RWPE1 (cell line): ENCODE measurements at places on chromosomes 12 and 14.
A peak's percentile ranks its signal among the peaks of the same experiment; 100 is the strongest.

DNA sequence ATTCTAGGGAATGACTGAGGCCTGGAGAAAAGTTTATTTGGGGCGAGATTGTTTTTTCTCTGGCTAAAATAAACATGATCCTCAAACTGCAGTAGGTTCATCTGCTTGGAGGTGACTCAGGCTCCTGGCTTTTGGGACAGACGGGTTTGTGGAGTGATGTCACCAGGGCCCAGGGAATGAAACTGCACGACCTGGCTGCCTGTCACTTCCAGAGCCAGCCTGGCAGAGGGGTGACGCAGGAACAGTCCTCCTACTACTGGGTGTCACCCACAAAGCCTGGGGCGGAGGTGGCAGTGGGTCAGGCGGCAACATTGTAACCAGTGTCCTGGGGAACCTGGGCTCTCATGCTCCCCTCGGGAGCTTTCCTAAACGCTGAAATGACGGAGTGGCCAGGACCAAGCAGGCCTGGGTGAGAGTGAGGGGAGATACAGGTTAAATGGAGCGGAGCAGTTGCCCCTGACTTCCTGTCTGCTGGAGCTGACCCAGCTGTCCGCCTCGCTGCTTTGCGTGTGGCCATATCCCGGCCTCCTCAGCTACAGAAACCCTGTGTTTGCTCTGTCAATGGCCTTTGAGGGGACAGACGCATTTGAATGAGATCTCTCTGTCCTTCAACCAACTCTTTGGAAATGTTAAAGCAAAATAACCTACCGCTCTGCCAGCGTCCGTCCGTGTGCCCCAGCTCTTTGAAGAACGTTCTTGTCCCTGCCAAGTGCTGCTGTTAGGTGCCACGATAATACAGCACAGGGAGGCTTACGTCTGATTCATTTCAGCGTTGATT lies 6.5 kb downstream of the HIP1R start:
- no peak for DNase-seq

- no peak for DNase-seq
These were observed 3.9 kb upstream of the BTG1 start for GRCh38 chr12:92149563-92149962.

DNA sequence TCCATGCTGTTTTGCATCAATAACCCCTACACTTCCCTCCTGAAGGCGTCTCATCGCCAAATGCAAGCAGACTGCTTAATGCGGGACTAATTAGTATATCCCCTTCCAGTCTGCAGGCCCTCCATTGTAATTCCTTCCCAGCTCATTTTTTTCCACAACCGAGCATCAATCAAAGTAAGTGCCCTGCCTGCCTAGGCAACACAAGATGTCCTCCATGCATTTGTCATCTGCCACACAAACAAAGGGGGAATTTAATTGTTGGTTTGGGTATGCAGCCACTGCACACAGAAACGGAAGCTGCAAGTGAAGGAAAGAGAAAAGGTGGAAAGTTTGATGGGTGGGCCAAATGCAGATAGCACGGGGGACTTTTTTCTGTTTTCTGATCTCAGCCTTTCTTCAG lies 168.0 kb downstream of the EGLN3 start:
- DNase-seq = no peak

- peak; percentile 62 for DNase-seq
These were observed 188.5 kb downstream of the ALX1 start for GRCh38 chr12:85468356-85469157.

GRCh38 chr14:52443506-52443905 lies 108.8 kb downstream of the TXNDC16 start:
- no peak for DNase-seq

- DNase-seq = no peak
These were observed 149.5 kb downstream of the NOVA1 start for GRCh38 chr14:26448181-26448855.

DNA sequence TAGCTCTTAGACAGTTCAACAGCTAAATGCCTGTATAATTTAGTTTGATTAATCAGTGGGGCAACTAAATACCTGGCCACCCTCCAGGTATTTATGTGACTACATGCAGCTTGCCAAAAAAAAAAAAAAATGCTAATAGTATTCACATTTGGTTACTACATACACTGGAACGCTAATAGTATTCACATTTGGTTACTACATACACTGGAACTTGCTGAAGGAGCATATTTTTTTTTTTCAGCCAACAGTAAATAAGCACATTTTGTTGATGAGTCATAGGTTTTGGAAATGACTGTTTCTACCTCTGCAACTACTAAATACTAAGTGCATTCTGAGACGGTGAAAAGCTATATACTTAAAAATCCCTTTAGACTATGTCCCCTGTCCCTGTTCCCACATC lies 1172.3 kb downstream of the LRFN5 start:
- DNase-seq = no peak

DNA sequence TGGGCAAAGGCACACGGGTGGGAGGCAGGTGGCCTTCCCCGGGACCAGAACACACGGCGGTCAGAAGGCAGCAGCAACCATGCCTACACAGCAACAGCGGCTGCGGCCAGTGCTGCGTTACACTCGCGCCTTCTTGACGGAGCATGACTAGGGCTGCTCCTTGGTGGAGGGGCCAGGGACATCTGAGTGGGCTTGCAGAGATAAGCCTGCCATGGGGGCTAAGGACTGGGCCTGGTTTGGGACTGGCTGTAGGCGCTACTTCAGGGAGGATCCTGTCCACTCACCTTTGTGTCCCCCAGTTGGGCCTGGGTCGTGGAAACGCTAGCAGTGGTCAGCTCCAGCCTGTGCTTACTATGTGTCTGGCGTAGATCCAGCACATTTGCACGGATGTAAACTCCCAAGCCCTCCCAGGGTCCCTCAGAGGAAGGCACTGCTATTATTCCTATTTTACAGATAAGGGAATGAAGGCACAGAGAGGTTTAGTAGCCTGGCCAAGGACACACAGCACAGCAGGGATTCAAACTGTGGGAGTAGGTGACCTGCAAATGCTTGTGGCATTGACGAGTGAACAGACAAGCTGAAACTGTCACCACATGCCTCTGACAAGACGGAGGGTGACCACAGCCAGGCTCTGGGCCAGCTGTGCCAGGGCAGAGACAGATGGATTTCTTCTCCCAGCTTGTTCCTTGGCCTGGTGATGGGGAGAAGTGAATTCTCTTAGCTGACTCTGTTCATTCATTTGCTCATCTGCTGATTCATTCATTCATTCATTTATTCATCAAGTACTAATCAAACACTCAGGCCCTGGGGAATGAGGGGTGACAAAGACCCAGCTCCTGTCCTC lies 31.9 kb upstream of the DLK1 start:
- no peak for DNase-seq

- peak; percentile 22 for DNase-seq
These were observed 12.0 kb downstream of the NGDN start for GRCh38 chr14:23481362-23481970.

- DNase-seq = no peak
These were observed 59.5 kb upstream of the CHGA start for GRCh38 chr14:92863286-92864080.

- peak; percentile 63 for DNase-seq
These were observed 38.2 kb downstream of the TRPV4 start for GRCh38 chr12:109795023-109795422.

DNA sequence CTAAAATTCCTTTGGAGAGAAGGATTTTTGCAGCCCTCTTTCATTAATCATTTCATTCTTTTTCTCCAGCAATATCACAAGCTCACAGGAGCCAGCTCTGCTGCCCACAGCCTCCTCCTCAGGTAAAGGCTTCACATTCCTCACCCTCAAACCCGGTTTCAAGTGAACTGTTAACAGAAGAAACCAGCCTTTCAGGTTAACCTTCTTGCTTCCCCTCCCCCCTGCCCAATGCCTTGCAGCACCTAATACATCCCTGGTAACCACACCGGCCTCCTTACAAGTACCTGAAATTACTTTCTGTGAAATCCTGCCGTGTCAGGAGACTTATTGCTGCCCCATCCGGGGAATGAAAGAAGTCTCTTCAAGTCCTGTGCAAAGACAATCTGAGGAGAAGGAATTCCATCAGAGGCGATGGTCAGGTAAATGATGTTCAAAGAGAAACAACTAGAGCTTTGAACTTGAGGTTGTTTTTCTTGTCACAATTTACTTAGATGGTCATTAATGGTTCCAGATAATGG lies 111.2 kb downstream of the MYRFL start:
- no peak for DNase-seq

DNA sequence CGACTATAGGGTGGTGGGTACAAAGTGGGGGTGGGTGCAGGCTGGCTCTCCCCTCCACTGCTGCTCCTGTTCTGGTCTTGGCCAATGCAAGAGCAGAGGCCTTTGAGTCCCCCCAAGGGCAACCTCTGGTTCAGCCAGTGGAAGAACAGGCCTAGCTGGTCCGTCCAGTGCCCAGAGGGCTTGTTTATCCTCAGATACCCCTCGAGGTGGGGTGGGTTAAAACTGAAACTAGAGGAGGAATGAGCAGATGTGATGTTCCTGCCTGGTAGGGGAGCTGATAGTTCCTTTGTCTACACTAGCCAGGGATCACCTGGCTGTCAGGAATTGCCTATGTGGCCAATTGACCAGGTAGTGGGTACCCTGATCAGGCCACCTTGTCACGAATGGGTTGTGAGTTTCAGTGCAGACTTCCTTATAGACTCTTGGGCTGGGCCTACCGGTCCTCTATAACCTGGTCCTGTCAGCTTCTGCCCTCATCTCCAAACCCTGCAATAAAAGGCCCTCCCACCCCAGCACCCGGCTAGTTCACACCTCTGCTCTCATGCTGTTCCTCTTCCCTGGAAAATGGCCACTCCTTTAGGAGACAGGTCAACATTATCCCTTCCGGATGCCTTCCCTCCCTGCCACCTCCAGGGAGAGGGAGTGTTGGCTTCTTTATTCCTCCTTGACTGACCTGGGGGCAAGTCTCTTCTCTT lies 10.7 kb upstream of the HSP90AA1 start:
- peak; percentile 49 for DNase-seq

DNA sequence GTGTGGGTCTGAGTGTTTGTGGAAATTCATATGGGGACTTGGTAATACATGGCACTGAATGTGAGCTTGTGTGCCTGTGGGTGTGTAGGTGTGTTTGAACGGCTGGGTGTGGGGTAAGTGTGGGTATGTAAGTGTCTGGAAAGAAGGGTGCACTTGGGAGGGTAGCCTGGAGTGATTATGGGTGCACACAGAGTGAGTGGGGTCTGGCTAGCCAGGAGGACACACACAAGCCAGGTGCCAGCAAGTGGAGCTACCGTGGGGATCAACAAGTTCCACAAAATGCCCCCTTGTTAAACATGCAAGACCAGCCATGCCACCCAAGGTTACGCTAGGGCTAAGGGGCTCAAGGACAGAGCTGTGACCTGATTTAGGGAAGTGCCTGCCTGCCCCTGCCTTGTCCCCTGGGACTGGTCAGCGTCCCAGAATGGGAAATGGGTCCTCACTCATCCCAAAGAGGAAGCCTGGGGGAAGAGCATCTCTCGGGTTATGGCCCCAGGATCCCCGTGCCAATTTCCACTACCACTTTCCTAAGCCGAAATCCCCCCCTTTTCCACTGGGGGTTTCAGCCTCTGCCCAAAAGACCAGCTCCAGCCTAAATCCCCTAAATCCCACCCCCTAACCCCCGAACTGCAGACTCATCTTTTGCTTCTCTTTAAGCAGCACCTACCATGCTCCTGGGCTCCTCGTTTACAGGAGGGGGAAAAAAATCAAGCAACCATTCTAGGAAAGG lies 118.6 kb downstream of the DICER1 start:
- no peak for DNase-seq

GRCh38 chr14:69703047-69704039 lies 63.6 kb upstream of the SRSF5 start:
- DNase-seq = no peak

- no peak for DNase-seq
These were observed 122.0 kb downstream of the RAD51B start for GRCh38 chr14:67941456-67942018.

DNA sequence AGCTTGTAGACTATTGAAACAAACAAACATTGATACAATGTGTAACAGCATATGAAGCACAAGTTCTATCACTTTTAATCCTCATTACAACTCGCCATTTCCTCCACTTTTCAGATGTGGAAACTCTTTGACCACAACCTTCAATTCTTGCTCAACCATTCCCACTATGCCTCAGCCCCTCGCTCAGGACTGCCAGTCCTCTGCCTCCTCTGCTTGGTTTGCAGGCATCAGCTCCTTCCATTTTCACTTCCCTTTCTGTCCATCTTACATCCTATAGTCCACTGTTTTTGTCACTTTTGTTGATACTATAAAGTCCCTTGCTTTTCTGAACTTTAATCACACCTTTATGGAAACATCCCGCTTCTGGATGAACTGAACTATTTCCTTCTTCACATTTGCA lies 28.2 kb upstream of the CD27 start:
- DNase-seq = no peak

DNA sequence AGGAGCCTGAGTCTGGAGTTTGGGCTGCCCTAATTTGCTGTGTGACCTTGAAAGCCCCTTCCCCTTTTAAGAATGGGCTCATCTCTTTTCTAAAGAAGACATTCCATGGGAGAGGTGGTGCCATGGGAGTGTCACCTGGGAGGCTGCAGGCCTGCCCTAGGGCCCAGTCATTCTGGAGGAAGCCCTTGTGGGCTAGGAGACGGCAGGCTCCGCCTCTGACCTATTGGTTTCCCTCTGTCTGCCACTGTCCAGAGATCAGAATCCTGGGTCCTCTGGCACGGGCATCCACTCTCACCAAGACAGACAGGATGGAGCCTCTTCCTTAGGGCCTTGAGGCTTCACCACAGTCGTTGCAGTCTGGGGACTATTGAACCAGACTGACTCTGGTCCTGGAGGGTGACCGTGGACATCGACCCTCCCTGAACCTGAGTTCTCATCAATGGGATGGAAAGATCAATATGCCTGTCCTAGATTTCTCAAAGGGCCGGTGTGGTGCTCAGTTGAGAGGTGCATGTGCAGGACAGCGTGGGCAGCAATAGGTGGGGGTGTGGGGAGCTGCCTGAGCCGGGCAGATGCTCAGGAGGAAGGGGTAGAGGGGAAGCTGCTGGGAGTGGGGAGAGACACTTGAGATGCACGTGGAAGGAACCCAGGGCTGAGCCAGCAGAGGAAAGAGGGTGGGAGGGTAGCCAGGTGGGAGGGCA lies 12.2 kb upstream of the CLMN start:
- no peak for DNase-seq
